ENCODE measurements at places on chromosomes 11 and 22.

GRCh38 chr22:45807156-45807915 is 135.7 kb downstream of the ATXN10 start:
- no peak for DNase-seq

DNA sequence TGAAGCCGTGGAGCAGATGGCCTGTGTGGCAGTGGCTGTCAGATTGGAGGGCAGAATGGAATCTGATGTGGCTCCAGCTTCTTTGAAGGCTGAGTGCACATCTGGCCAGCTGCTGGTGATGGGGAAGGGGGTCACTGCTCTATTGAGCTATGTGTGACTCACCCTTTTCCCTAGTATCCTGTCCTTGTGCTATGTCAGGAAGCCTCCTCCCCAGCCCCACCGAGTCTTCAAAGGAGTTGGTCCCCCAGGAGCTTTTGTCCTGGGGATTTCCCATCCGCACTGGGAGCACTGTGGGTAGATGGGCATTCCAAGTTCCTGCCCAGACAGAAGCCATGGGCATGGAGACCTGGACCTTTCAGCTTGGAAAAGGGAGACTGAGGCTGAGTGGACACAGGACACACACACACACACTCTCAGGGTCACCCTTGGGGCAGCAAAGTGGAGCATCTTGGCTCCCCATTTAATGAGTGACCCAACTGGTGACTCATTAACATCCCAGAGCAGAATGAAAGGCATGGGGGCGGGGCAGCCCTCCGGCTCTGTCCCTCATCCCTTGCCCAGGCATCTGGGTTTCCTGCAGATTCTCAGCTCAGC is 3.3 kb downstream of the SERPINH1 start:
- no peak for DNase-seq

DNA sequence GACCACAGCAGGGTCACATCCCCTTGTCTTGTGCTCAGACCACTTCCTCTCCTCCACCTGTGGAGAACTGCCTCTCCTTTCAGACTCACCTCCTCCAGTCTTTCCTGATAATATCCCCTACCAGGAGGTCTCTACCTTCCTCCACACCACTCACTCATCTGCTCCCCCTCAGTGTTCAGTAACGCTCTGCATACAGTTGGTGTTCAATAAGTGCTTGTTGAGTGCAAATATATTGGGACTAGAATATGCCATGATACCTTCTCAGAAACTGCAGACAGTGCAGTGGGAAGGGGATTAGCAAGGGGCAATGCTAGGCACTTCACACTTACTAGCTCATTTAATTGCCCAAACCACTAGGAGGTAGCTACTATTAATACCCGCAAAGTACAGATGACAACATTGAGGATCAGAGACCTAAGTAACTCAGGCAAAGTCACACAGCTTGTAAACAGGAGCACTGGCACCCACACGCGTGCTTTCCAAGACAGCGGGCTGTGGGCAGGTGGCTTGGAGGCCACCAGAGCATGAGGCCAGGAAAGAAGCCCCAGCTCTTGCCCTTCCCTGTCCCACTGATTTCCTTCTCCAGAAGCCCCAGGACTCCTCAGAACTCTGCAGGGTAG is 8.1 kb upstream of the PDE2A start:
- no peak for DNase-seq

- no peak for DNase-seq
Measured at GRCh38 chr22:45971408-45972028, 5.4 kb downstream of the WNT7B start.

GRCh38 chr11:117925198-117925925 is 3.8 kb downstream of the TMPRSS13 start:
- DNase-seq = no peak

- DNase-seq = no peak
Measured at GRCh38 chr11:15871904-15872626, 484.3 kb downstream of the SOX6 start.

DNA sequence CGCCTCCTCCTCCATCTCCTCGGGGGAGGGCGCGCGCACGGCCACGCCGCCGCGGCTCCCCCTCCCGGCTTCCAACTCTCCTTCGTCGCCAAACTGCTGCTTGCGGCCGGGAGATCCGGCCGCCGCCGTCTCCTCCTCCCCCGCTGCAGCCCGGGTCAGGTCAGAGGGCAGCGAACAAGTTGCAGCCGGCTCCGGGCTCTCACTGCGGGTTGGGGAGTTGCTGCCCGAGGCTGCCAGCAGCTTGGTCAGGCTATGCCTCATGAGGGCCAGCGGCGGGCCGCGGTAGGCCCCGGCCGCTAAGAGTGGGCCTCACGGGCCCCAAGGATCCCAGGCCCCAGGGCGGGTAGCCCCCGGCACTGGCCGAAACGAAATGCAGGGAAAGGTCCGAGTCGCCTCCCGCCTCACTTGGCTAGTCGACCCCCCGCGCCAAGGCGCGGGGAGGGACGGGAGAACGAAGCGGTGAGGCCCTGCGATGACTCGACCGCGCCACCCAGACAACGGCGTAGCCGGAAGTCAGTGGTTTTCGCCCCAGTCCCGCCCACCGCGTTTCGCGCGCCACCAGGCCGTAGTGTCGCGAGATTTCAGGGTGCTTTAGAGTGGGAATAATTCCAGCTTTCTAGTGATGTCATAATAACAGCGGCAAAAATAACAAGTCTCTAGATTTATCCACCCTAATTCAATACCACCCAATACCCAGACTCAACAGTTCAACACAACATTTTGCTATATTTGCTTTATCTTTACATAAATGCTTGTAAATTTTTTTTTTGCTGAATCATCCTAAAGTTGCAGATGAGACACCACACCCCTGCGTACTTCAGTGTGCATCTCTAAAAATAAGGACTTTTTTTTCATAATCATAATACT is at the start of gene CREBZF:
TSS of gene CREBZF (minus strand) at position 515 of the 867 bp plus-strand sequence. CDS start at position 261, 254 bp downstream.
- peak; percentile 97 for DNase-seq

DNA sequence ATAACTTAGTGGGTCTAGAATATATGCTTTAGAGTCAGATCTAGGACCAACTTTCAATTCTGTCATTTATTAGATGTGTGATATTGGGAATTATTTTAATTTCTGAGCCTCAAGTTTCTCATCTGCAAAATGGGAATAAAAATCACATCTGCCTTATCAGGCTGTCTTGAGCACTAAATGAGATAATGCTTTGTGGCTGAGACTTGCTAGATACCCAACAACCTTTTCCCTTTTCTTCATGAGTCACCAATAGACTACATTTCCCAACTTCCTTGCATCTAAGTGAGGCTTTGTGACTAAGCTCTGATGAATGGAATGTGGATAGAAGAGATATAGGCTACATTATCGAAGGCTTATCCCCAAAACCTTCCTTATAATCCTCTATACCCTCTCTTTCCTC is 220.7 kb upstream of the SESN3 start:
- DNase-seq = no peak

DNA sequence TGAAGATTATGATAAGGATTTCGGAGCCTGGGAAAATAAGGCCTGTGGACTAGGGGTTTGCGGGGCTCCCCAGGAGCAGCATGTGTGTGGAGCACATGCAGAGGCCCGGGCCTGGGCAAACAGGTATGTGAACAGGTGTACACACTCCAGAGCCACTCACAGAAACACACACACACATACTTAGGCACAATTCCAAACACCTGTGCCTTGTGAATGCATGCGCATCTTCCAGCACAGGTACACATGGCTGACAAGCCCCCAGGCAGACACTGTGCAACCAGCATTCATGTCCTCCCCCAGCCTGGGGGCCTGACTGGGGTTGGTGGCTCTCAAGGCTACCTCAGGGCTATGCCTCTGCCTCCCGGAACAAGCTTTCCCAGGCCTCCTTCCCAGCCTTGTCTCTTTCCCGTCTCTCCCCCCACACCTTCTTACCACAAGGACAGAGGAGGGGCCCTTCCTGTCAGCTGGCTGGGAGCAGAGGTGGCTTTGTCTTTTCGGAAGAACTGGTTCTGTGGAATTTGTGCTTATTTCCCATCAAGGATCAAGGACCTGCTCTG is 2.6 kb upstream of the P2RY6 start:
- peak; percentile 7 for DNase-seq

DNA sequence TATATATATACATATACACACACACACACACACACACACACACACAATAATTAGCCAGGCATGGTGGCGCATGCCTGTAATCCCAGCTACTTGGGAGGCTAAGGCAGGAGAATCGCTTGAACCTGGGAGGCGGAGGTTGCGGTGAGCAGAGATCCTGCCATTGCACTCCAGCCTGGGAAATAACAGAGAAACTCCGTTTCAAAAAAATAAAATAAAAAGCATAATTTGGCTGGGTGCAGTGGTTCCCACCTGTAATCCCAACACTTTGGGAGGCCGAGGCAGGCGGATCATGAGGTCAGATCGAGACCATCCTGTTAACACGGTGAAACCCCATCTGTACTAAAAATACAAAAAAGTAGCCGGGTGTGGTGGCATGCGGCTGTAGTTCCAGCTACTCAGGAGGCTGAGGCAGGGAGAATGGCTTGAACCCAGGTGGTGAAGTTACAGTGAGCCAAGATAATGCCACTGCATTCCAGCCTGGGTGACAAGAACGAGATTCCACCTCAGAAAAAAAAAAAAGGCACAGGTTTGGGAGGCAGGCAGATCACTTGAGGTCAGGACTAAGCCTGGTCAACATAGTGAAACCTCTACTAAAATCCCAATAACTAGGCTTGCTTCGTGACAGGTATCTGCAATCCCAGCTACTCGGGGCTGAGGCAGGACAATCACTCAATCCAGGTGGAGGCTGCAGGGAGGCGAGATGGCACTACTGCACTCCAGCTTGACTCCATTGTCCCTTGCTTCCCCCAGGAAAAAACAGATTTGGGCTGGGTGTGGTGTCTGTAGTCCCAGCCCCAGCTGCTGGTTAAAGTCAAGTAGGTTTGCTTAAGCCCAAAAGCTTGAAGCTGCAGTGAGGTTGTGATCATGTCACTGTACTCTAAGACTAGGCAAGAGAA is 11.8 kb upstream of the WDR74 start:
- DNase-seq = no peak

DNA sequence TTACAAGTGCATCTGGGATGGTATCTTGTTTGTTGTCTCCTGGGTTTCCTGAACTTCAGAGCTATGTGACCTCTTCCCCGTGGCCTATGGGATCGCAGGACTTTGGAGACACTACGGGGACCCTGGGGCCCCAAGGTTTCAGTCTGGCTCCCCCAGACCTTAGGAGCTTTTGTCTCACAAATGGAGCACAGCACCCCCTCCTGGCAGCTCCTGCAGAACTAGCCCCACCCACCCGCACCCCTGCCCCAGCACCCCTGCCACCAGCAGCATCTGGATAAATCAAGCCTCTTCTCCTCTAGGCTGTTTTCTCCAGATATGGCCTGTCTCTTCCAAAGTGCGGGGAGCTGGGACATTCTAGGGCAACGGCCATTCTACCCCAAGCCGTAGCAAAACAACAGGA is 10.4 kb downstream of the RCOR2 start:
- peak; percentile 63 for DNase-seq

- DNase-seq = peak; percentile 82
Measured at GRCh38 chr11:78045851-78046485, 17.7 kb upstream of the THRSP start.

GRCh38 chr11:86708669-86709068 is 36.3 kb upstream of the ME3 start:
- DNase-seq = no peak

GRCh38 chr11:113286009-113286408 is 28.4 kb upstream of the TTC12 start:
- DNase-seq = no peak

- no peak for DNase-seq
Measured at GRCh38 chr22:39928536-39929520, 27.9 kb downstream of the GRAP2 start.

- no peak for DNase-seq
Measured at GRCh38 chr22:34344702-34345101, 424.4 kb upstream of the LARGE1 start.

GRCh38 chr11:128948583-128948982 is 5.9 kb upstream of the TP53AIP1 start:
- no peak for DNase-seq

- DNase-seq = no peak
Measured at GRCh38 chr11:57637626-57638004, 12.1 kb downstream of the YPEL4 start.

- DNase-seq = no peak
Measured at GRCh38 chr11:106917973-106918372, 100.3 kb downstream of the GUCY1A2 start.

DNA sequence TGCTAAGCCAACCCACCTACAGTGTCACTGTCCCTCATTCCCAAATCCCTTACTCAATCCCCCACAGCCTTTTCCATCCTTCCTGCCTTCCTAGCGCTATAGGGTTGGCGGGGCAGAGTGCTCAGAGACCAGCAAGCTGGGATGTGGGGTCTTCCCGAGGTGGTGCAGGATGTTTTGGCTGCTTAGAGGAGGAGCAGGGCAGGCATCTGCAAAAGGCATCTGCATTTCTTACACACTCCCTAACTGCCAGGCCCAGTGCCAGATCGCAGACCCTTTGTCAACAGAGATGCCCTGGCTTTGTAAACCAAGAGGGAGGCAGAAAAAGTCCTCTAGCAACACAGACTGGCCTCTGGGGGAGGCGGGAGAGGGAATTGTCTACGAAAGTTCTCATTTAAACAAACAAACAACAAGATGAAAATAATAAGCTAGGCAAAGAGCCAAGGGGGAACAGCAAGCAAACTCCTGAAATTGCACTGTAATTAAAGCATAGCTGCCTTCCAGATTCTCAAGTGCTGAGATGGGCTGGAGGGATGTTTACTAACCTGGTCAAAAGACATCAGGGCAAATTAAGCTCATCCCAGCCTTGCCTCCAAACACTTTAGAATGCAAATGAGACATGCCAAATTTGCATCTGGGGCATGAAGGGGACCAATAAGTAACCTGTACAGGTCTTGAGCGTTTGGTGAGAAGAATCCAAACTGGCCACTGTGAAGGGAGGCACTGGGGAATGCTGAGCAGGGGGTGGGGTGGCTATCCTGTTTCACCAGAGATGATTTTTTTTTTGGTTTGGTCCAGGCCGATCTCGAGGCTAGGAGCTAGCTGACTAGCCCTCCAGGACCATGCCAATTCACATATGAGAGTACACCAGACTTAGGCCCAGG is 38.1 kb upstream of the ADA2 start:
- no peak for DNase-seq

GRCh38 chr11:69487849-69488542 is 6.5 kb downstream of the LINC01488 start:
- DNase-seq = no peak

DNA sequence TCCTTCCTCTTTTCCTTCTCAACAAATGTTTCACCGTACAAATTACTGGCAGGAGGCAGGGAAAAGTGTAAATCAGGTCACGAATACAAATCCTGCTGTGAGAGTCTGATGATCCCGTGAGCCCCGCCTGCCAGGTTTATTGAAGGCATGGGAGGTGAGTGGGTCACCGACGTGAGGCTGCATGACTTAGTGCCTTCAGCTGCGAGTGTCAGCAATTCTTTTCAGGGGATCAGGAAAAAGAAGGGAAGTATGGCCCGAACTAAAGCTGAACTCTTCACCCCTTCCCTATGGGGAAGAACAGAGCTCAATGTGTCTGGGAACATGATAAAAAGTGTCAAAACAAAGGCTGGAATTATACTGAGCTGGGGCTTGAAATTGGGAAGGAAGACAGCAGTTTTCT is 166.2 kb downstream of the OPCML start:
- DNase-seq = no peak

GRCh38 chr11:78230161-78230877 is 41.6 kb downstream of the USP35 start:
- no peak for DNase-seq
